ENCODE measurements at places on chromosomes 5 and 9.

- no peak for DNase-seq
Observed at GRCh38 chr5:91283899-91284298, 99.2 kb downstream of the ARRDC3 start.

DNA sequence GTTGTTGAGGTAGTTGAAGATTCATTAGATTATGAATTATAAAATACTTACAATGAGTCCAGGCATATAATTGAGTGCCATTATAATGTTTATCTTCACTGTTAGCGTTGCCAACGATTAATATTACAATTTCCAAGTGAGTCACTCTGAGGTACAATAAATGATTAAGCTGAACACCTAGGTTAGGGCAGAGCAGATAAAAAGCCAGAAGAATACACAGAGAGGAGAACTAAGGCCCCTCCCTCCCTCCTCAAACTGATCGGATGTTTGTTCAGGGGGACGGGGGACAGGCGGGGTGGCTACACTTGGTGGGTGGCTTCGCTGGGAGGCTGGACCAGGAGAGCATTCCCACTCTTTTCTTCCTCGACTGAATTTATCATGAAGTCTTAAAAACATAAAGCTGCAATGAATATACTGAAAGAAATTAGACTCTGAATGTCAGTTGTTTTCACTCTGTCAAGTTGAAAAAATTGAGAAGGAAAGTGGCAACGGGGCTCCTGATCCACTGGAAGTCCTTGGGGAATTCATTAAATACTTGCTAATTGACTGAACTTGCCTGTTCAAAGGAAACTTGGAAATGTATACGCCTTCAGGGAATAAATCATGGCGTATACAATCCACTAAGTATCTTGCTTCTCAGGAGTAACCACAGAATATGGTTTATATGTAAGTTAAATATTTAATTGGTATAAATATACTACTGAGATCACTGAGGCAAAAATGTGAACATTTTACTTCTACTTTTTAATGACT is 198.1 kb downstream of the TSSK1B start:
- DNase-seq, result no peak

DNA sequence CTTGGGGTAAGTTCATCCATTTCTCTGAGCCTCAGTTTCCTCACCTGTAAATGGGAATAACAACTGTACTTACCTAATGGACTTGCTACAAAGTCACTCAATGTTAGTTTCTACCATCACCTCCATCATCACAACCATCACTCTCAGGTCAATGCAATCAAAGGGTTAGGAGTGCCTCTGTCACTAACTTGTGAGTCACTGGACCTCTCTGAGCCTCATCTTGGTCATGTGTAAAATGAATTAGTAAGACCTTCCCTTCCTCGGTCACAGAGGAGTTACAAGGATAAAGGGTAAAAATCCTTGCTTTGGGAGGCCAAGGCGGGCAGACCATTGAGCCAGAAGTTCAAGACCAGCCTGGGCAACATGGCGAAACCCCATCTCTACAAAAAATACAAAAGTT is 12.8 kb downstream of the FABP6 start:
- no peak for DNase-seq

GRCh38 chr9:15423231-15423985 is 732 bp downstream of the SNAPC3 start:
- DNase-seq, result no peak

- DNase-seq, result no peak
Observed at GRCh38 chr9:132441404-132441803, 31.4 kb downstream of the CFAP77 start.

- no peak for DNase-seq
Observed at GRCh38 chr5:150046031-150046430, 40.3 kb downstream of the CSF1R start.

All from activated naive CD4-positive, alpha-beta T cell treated with anti-CD3 and anti-CD28 coated beads, Interleukin-2, amount 50 U/mL, for 16 hours (primary cell).